Hippocampal formation (tissue), 2 donors: ENCODE measurements at places on chromosomes 1 and 21.

GRCh38 chr21:42247716-42248115 is 28.8 kb downstream of the ABCG1 start:
- no peak for DNase-seq

DNA sequence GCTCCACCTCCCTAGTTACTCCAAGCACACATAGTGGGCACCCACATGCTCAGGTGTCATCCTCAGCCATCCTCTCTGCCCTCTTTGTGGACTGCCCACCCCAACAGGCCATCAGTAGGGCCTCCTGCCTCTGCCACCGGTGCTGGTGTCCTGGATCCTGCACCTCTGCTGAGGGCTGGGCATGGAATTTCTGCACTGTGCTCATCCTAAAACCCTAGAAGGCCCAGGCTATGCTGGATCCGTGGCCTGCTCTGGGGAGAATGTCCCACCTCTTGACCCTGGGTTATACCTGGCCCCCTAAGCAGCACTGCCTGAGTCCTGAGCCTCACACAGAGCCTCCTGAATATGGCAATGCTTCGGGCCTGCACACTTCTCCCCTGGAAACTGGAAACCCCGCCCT is 318.3 kb downstream of the MATN1 start:
- no peak for DNase-seq

DNA sequence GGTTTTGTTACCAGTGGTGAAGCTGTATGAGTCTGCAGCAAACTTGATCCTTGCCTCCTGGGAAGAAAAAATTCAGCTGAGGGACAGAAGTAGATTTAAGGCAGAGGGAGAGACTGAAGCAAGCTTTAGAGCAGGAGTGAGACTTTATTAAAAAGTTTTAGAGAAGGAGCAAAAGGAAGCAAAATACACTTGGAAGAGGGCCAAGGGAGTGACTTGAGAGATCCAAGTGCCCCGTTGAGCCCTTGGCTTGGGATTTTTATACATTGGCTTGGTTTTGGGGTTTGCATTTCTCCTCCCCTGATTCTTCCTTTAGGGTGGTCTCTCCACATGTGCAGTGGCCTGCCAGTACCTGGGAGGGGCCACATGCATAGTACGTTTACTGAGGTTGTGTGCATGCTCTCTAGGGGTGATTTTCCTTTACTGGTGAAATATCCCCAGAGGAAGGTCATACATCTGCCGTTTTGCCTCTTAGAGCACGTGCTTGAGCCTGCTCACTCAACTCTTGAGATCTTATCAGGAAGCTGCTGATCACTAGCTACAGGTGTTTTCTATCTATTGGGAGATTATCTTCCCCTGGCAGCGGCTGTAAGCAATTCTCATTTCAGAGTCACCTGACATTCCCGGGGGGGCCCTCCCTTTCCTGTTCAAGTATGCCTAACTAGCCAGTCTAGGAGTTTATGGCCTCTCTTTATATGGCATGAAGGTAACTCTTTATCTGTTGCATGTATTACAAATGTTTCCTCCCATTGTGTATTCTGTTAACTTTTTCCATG is 20.3 kb downstream of the FASLG start:
- DNase-seq: no peak

GRCh38 chr1:172863031-172863430 is 187.7 kb downstream of the TNFSF18 start:
- no peak for DNase-seq

DNA sequence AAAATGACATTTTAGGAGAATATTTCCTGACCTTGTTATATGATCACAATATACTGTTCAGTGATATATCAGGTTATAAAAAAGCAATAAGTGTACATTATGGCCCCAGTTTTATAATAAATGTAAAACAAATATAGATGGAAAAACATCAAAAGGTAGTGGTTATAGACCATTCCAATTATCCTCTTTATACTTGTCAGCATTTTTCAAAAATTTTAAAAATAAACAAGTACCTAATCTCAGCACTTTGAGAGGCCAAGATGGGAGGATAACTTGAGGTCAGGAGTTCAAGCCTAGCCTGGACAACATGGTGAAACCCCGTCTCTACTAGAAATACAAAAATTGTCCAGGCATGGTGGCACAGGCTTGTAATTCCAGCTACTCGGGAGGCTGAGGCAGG is 69.6 kb upstream of the B3GALNT2 start:
- no peak for DNase-seq

- DNase-seq: no peak
Measured at GRCh38 chr1:237999426-238000052, 108.8 kb upstream of the ZP4 start.

DNA sequence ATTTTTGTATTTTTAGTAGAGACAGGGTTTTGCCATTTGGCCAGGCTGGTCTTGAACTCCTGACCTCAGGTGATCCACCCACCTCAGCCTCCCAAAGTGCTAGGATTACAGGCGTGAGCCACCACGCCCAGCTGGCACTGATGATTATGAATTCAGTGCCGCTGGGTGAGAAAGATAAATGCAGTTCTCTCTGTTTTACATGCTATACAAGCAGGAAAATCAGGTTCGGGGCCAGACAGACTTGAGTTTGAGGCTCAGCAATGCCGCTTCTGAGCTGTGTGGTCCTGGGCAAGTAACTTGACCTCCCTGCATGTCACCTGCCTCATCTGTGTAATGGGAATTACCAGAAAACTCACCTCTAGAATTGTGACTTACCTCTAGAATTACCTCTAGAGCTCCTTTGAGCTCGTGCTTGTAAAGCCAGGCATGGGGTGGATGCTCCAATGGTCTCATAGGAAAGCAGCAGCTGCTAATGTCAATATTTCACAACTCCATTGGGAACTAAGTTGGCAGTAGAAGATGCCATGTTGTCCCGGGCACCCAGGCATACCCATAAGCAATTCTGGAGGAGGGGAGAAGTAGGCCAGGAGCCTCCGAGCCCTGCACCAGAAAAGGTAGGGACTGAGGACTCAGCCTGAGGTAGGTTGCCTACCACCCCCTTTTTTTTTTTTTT is 119.8 kb upstream of the SLC25A33 start:
- DNase-seq: no peak

DNA sequence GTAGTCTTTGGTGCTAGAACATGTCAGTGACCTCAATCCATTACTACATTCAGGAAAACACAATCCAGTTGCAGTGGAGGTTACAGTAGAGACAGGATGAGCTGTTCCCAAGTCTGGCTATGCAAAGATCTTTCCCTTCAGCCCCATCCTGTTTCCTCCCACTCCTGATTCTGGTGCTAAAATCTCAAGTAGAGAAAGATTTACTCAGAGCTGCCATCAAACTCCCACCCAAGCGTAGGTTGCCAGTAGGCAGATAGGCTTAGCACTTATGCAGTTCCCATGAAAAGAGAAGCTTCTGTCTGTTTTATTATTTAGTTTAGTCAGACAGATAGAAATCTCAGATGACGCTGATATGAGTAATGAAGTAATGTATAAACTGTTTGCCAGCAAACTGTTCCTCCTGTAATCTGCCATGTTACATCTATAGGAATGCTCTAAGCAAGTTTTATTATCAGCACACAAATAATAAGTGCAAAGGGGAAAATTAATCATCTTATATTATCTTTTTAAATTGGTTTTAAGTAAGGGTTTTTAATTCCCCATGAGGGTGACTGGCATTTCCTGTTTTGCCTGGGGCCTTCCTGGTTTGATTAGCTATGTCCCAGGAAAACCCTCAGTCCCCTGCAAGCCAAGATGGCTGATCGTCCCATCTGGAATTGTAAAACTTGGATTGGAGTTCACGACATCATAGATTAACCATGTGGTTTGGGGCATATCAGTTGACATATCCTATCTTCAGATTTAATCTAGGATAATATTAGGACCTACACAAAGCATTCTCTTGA is 188.3 kb upstream of the PALMD start:
- DNase-seq: no peak

GRCh38 chr21:43720539-43721166 is 1.7 kb downstream of the PDXK start:
- DNase-seq: no peak

- DNase-seq: no peak
Measured at GRCh38 chr1:48750109-48750508, 26.6 kb downstream of the BEND5 start.

GRCh38 chr21:33976082-33977016 is 60.7 kb upstream of the ATP5PO start:
- DNase-seq: no peak

DNA sequence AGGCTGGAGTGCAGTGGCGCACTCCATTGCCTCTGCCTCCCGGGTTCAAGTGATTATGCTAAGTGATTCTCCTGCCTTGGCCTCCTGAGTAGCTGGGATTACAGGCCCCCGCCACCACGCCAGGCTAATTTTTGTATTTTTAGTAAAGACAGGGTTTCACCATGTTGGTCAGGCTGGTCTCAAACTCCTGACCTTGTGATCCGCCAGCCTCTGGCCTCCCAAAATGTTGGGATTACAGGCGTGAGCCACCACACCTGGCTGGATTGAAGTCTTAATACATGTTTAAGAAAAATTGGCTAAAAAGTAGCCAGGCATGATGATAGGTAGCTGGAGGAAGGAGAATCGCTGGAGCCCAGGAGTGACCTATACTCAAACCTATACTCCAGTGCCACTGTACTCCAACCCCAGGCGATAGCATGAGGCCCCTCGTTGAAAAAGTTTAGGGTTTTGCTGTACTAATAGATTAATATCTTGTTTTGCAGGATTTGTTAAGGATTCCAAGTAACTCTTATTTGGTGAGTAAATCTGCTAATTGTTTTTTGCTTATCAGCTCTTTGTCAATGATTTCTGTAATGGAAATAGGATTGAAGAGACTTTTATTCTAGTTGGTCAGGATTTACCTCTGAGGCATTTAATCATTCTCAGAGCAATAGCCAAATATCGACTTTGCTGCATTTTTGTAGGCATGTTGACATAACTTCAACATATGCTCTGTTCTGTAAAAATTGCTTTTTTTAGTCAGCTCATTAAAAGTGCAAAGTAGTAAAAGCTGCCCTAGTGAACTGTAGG is 2.0 kb downstream of the RCC1 start:
- no peak for DNase-seq

- no peak for DNase-seq
Measured at GRCh38 chr1:91015358-91015780, 6.5 kb downstream of the ZNF644 start.

- DNase-seq: no peak
Measured at GRCh38 chr1:92931691-92932090, 29.6 kb downstream of the DIPK1A start.

GRCh38 chr1:38693031-38693430 is 166.5 kb downstream of the RRAGC start:
- DNase-seq: no peak

DNA sequence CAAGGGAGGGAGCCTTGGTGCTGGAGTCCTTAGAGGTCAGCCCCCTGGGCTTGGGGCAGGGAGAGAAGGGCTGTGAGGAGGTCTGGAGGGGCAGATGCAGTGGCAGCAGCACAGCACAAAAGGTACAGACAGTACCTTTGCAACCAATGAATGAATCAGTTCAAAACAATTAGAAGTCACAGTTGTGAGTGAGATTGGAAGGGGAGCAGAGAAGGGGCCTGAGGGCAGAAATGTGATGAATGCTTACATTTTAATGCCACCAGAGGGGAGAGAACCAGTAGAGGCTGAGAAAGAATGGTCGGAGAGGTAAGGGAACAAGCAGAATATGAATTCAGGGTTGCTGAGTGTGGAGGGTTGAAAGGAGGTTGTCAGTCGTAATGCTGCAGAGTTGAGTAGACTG is 24.2 kb downstream of the CAMTA1 start:
- no peak for DNase-seq

DNA sequence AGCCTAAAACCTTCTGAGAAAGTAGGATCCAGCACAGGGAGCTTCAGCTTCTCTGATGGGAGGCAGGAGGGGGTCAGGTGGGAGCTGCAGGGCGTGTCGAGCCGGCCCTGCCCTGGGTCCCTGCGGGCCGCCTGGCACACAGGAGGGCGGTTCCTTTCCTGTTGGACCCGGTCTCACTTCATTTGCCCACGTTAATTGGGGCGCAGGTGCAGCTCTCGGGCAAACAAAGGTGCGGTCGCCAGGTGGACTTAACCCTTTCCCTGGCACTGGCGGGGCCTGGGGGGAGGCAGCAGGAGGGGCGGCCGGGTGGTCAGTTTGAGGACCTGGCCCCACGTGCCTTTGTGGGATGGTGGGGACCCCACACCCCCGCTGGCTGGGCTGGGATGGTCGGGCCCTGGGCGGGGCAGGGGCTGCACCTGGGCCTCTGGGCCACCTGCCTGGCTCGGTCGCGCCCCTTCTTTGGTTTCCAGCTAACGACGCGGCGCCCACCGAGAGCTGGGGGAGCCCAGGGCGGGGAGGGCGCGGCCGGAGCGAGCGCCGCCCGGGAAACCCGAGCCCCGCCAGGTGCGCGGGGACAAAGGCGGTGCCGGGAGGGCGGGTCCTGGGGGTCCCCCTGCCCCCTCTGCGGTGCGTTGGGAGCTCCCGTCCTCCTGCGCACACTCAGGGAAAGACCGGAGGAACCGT is 20.8 kb upstream of the C1orf159 start:
- no peak for DNase-seq

DNA sequence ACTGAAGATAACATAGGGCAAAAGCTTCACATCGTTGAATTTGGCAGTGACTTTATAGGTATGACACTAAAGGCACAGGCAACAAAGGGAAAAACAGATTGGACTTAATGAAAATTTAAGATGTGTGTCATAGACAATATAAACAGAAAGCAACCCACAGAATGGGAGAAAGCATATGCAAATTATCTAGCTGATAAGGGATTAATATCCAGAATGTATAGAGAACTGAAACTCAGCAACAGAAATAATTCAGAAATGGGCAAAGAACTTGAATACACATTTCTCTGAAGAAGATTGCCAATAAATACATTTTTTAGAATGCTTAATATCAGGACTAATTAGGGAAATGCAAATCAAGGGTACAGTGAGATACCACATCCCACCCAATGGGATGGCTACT is 55.2 kb upstream of the ANGPTL1 start:
- DNase-seq: no peak

GRCh38 chr1:24108334-24109165 is 3.4 kb downstream of the MYOM3 start:
- no peak for DNase-seq

DNA sequence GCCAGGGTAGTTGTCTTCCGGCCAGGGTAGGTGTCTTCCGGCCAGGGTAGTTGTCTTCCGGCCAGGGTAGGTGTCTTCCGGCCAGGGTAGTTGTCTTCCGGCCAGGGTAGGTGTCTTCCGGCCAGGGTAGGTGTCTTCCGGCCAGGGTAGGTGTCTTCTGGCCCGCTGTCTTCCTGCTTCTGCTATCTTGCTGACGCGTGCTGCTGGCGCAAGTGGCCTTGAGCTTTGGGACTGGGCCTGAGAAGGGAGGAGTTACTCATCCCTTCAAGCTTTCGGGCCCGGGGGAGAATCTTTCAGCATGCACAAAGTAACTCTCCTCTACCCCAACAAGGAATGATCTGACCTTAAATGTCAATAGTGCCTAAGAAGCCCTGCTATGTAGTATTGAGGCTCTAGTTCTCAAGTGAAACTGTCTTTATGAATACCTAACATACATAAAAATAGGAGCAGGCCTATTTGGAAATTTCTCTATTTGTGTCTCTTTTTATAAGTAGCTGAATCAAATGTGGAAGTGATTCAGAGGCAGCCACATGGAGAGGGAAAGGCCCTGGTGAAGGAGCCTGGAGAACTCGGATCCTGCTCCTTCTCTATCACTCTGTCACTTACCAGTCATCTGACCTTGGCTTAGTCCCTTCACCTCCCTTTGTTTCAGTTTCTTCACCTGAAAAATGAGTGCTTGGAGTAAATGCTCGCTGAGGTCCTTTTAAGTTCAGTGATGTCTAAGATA is 65.6 kb downstream of the RGL1 start:
- no peak for DNase-seq

GRCh38 chr1:119470377-119470776 is 36.6 kb upstream of the HSD3B1 start:
- DNase-seq: no peak
